Activated T-helper 1 cell treated with anti-CD3 and anti-CD28 coated beads, Interleukin-12 subunit alpha, Interleukin-12 subunit beta, Interleukin-2, Interleukin-4 antibody, amounts not matched to agents 30 ng/mL and 10 ng/mL and 1 ng/mL, durations not matched to agents 14 hours and 24 hours and 36 hours (primary cell): ENCODE measurements at places on chromosomes 3 and 15. TPM values are rescaled to one million over a fixed set of nuclear protein-coding genes. Genes with fewer than 3 reads are reported as not detected.

STAB1 gene
- 0.05 and 0.16 TPM in 2 replicates for total RNA-seq

GRCh38 chr15:78492872-78493271 lies 14.5 kb upstream of the HYKK start:
- no peak for DNase-seq

GRCh38 chr15:42691770-42692169 lies 45.2 kb downstream of the CDAN1 start:
- no peak for DNase-seq

GRCh38 chr3:51353131-51353530 lies 32.0 kb upstream of the MANF start:
- no peak for DNase-seq

DNA sequence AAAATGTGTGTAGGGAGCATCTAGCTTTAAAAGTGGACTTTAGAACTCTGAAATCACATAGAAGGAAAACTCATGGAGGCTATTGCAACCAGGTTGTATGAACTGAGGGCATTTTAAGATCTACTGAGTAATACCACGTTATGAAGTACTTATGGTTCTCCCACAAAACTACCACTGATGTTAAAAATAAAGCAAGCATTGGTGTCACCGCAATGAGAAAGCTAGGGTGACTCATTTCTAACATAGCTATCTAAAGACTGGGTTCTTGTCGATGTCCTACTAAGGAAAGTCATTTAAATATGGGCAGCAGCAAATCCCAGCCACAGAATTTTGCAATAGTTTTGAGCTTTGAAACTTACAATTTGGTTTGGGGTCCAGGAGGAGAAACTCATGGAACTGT lies 584.8 kb downstream of the DIPK2A start:
- DNase-seq: no peak
